ENCODE measurements at places on chromosomes 1 and 21. TPM values are rescaled to one million over a fixed set of nuclear protein-coding genes. Genes with fewer than 3 reads are reported as not detected.

GJC2 gene
- total RNA-seq: 0.93 TPM

ADAMTSL4 gene
- 41.1 TPM for total RNA-seq

FYB2 gene
- 0.39 TPM for total RNA-seq

OLFML3 gene
- total RNA-seq: 22.4 TPM

GPR153 gene
- total RNA-seq: 7.6 TPM

FASLG gene
- total RNA-seq: not detected

CRP gene
- not detected for total RNA-seq

KRTAP10-10 gene
- not detected for total RNA-seq

OR2L13 gene
- not detected for total RNA-seq

OTUD3 gene
- 31.6 TPM for total RNA-seq

KIF2C gene
- 1.3 TPM for total RNA-seq

CD1E gene
- total RNA-seq: 0.39 TPM

GFI1 gene
- 1.1 TPM for total RNA-seq

CD1C gene
- 0.31 TPM for total RNA-seq

GPATCH2 gene
- total RNA-seq: 8.5 TPM

PALMD gene
- total RNA-seq: 78.7 TPM

SHE gene
- 19.9 TPM for total RNA-seq

DNA sequence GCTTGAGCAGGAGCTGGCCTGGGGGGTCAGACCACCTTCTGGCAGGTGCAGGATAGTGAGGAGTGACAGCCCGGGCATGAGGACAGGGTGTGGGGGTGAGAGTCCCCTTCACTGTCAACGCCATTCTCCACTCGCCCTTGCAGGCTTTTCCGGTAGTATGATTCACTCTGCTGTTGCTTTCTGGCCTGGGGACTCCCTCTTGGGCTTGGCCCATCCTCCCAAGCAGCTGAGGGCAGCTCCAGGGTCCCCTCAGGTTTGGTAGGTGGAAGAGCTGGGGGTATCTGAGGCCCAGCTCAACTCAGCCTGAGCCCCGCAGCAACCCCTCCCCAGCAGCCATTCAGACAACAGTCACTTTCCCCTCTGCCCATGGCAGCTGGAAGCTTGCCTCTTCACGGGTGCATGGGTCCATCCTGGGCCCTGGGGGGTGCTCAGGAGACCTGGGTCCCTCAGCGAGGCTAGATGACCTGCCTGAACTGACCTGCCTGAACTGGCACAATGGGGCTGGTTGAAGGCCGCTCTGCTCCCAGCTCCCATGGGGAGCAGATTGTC is 1.3 kb downstream of the CLDN19 start:
- no peak for DNase-seq

- DNase-seq: no peak
These were observed 9.3 kb downstream of the CHI3L2 start for GRCh38 chr1:111236806-111237205.

DNA sequence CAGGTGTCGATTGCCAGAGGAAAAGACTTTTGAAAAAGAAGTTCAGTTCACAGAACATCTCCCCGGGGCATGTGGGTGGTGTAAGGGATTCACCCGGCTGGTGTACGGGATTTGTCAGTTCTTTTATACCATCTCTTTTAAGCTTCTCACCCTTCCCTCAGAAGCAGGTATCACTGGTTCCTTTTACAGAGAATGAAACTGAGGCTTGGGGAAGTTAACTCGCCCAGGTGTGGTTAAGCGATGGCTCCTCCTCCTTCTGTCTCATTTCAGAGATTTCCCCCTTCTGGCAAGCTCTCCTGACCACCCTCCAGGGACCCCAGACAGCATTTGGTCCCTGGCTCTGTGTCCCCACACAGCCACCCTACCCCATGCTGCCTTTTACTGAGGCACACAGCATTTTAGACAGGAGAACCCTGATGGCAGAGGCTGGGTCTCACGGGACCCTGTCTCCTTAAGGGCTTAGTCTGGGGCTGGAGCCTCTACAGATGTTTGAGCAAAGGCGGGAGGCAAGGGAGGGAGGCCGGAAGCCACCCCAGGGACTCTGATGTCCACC is 2.8 kb upstream of the ECE1 start:
- no peak for DNase-seq

GRCh38 chr1:248884632-248885295 is 21.3 kb upstream of the PGBD2 start:
- no peak for DNase-seq

- DNase-seq: no peak
These were observed 612.0 kb downstream of the MATN1 start for GRCh38 chr1:30111431-30111830.

GRCh38 chr1:24042315-24042714 is 62.2 kb upstream of the SRSF10 start:
- DNase-seq: no peak

- peak; percentile 57 for DNase-seq
These were observed 172.8 kb upstream of the IRF2BP2 start for GRCh38 chr1:234782791-234783190.

DNA sequence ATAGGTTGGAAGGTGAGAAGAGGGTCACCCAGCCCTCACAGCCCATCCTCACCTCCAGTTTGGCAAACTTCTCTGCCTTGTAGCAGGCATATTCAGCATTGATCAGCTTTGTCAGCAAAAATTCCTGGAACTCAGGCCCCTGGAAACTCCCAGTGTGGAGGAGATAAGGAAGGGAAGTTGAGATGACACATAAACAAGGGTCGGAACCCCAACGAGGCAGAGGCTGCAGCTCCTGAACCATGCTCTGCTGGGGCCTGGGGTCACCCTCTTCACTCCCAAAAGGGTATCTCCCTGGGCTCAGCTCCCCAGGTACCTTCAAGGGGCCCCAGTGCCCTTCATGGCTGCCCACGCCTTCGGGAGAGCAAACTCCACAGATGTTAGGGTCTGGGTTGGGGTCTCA is 60.4 kb downstream of the RAP1GAP start:
- DNase-seq: no peak

- no peak for DNase-seq
These were observed 33.8 kb upstream of the EYA3 start for GRCh38 chr1:28122183-28122582.

GRCh38 chr1:30877205-30877912 is 31.2 kb downstream of the SDC3 start:
- peak; percentile 91 for DNase-seq

DNA sequence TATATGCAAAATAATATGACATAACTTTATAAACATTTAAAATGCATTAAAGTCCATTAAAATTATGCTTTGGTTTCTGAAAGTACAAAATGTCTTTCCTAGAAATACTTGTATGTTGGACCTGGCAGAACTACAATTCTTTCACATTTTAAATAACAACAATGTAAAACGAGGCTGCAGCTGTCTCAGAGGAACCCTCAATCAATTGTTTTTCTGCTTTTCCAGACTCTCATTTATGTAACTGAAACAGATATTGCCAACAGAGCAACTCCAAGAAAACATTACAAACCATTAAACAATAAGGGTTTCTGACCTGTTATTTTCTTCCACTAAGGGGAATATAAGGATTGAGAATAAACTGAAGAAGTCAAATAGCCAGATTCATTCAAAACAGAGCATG is 1193.4 kb downstream of the NCAM2 start:
- no peak for DNase-seq

DNA sequence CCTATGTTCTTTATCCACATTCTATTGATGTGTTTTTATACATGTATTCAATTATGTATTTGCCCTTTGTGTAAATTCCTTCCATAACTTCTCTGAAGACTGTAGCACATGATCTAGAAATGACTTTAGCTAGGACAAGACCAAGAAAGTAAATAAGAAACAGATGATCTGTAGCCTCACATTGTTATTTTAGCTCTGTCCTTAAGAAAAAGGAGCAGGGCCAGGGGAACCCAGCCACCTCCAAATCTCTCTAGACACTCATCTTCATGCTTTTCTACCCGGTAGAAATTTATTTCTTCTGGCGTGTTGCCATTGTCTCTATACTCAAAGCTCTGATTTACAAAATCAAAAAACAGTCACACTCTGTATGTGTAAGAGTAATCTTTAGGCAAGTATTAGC is 27.1 kb downstream of the CDC7 start:
- no peak for DNase-seq

GRCh38 chr21:32529679-32530078 is 55.6 kb downstream of the TCP10L start:
- no peak for DNase-seq

- DNase-seq: no peak
These were observed 95.9 kb downstream of the RASAL2 start for GRCh38 chr1:178189814-178190213.

DNA sequence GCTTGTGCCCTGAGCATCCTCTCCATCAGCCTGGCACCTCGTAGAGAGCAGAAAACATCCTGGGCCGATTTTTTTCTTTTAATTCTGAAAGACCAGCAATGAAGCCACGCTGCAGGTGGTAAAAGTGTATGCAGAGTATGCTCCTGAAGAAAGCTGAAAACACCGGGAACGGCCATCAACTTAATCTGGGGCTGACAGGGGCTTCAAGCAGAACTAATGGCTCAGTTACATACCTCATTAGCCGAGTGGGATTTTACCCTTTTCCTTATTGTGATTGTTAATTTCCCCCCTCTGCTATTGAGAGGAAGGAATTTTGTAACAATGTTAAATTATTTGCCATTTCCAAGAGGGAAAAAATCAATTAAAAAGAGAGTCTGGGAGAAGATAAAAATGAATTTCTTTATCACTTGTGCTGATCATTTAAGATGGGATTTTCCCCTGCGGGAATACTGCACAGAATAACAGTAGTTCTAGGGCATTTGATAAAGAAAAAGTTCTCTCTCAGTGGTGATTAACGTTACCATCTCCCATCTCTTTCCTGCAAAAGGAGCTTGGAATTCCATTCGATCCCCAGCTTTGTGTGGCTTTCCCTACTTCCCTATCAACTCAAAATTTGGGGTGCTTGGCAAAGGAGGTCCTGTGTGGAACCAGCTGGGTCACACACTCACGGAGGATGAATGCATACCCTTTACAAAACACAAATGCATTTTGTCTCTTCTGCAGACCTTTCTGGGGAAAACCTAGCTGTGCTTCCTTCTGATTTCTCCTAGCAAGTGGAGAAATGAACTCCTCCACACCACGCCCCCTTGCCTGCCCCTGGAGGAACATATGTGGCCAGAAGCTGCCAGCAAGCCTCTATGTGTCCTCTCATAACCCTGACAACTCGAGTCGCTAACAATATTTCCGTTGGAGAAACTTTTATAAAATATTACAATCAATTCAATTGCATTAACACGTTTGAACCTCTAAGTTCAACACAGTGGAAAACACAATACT is 70.9 kb downstream of the RRAGC start:
- peak; percentile 36 for DNase-seq

DNA sequence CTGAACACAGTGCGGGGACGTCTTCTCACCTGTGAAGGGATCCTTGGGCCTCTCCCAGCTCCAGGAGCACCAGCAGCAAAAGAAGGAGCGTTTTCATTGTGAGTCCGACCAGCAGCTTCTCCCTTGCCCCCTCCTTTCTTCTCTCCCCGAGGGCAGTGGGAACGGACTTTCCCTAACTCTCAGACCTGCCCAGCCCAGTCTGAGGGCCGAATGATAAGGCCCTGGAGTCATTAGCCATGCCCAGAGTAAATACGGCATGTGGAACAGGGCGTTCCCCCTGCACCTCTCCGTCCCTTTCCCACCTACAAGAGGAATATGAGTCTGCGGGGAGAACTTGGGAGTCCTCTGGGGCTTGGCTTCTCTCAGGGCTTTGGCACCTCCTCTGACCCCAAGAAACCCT is at the start of gene CTSE:
CTSE (minus strand) TSS at position 201 of the 400 bp plus-strand sequence; CDS start at position 97, 104 bp downstream.
- DNase-seq: no peak

GRCh38 chr1:246790833-246791232 is 66.6 kb downstream of the SCCPDH start:
- DNase-seq: no peak

DNA sequence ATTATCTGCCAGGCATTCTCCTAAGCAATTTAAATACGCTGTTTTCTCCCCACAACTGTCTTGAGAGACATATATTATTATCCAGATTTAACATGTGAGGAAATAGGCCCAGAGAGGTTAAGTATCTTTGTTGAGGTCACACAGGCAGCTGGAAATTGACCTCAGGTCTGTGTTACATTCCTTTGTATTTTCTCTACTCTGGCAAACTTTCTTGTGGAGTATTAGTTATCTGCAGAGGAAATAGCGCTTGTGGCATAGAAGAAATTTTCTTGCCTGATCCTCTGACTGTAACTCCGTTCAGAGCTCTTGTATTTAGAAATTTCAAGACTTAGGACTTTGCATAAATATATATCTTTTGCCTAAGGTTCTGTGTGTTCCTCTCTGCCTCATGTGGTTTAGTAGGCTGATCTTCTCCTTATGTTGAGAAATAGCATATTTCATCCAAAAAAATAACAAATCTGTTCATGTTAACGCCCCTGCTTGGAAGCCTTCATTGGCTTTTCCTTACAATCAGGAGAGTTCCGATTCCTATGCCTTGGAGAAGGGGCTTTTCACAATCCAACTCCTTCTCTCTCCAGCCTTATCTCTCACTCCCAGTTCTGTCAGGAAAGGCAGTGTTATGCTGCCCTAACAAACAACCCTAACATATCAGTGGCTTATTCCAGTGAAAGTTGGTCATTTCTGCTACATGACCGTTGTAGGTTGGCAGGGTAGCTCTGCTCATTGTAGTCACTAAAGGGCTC is 2.5 kb upstream of the JUN start:
- no peak for DNase-seq

DNA sequence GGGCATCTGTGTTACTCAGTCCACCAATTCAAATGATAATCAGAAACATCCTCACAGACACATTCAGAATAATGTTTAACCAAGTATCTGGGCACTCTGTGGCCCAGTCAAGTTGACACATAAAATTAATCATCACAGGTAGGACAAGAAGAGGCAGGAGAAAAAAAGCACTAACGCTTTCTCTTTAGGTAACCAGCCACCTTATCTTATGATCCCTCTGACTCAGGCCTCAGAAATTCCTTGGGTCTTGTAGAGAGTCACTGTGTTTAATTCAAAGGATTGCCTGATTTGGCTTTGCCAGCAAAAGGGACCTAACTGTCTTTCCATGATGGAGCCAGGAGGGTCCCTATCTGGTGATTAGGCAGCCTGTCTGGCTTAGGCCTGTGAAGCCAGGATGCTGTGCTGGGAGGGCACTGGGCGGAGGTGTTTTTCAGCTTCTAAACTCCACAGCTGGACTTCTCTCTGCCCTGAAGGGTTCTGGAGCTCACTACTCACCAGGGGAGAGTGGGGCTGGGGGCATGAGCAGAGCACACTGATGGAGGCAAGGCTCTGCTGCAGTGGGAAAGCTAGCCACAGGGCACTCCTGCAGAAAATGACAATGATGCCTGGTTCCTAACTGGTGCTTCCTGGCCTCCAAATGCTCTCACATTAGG is 36.4 kb upstream of the STUM start:
- DNase-seq: no peak

DNA sequence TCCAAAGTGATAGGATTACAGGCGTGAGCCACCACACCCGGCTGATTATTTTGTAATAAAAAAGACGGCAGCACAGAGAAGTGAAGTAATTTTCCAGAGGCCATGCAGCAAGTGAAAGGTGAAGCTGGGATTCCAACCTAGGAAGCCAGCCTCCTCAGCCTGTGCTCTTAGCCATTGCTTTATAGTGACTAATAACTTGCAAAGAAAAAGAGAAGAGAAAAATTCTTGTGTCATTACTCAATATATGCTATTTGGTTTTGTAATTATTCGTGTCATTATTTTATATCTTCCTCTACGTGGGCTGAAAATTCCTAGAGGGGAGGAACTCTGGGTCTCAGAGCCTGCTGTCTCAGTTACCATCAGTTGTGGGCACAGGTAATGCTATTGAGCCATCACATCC is 1.6 kb upstream of the IER5 start:
- DNase-seq: no peak
